ENCODE measurements at places on chromosomes 2 and 18.

GRCh38 chr2:212208467-212208866 lies 330.1 kb downstream of the ERBB4 start:
- DNase-seq, result no peak

DNA sequence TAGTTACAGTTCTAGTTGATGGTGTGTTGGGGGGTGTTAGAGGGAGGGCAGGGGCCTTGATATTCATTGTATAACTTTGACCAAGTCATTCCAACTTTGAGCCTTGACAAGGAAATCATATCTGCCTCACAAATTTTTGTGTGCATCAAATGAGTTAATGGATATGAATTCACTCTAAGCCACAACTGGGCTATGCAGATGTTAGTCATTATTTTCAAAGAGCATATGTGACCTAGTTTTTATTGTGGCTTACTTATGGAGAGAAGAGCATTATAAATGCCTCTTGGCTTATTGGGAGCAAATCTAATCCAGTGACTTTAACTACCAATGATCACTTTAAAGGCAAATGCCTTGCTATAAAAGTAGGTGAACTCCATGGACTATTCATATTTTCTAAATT lies 250.2 kb downstream of the LPIN1 start:
- DNase-seq, result no peak

- peak; percentile 46 for DNase-seq
Observed at GRCh38 chr18:48003426-48004349, 73.2 kb upstream of the SMAD2 start.

- no peak for DNase-seq
Observed at GRCh38 chr2:230216489-230216888, 3.3 kb downstream of the SP110 start.

DNA sequence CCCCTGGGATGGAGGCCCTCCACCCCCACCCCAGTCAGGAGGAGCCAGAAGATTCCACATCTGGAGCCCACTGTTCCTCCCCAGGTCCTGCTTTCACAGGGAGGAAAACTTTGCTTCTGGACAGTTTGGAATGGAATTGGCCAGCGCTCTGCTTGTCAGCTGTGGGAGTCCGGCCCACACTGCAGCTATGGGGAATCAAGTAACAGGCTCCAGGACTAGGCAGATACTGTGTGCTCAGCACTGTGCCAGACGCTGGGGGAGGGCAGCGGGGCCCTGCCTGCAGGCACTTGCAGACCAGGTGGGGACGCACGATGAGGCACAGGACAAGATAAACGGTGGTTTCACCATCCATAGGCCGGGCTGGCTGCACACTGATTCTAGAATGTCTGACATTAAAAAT lies 114.0 kb downstream of the STPG4 start:
- DNase-seq, result no peak

DNA sequence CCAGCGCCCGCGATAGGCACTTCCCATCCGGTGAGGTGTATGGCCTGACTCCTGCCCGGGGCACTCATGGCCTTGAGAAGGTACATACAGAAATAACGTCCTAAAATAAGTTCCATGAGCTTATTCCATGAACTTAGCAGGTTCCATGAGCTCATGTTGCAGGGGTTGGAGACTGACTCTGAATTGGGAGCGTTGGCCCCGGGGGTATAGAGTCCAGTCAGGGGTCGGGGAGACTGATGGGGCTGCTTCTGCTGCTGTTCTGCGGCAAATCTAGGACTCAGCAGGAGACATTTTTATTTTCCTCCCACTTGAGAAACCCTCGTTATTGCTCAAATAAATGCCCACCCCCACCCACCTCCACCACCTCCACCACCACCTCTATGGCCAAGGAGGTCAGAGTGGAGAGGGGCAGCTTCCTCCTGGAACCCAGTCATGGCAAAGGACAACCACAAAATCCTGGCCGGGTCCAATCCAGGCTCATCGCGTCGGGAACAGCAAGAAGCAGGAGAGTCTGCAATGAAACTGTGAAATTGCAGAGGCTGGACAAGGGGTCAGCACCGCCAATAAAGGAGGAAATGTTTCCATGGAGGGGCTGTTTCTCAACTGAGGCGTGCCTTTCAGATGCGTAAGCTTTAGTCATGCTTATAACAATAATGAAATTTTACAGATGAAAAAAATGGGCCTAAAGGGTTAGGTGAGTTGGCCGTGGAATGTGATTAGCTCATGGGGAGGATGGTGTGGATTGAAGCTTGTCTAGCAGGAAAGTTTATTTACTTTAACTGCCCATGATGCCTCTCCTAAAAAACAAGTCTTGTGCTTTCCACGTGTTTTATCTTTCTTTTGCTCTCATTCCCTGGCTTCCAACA lies 136.6 kb upstream of the ALKAL2 start:
- no peak for DNase-seq

GRCh38 chr18:7778181-7778580 lies 211.1 kb downstream of the PTPRM start:
- DNase-seq, result no peak

DNA sequence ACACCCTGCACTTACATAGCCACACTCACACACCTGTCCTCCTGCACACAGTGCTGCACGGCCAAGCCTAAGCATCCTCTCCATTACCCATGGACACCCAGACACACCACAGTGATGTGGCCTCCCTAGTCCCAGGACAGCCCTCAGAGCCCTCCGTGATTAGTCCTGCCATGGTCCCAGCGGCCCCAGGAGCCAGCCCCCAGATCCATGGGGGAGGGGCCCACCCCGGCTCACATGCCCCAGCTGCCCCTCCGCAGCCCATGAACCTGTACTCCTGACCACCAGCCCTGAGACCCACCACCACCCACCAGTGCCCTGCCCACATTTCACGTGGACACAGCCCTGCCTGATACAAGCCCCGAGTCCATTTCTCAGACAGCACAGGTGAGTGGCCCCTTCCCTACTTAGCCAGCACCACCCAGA lies 8.1 kb upstream of the DUSP2 start:
- DNase-seq, result no peak

- no peak for DNase-seq
Observed at GRCh38 chr2:174581491-174581890, 16.1 kb downstream of the WIPF1 start.

DNA sequence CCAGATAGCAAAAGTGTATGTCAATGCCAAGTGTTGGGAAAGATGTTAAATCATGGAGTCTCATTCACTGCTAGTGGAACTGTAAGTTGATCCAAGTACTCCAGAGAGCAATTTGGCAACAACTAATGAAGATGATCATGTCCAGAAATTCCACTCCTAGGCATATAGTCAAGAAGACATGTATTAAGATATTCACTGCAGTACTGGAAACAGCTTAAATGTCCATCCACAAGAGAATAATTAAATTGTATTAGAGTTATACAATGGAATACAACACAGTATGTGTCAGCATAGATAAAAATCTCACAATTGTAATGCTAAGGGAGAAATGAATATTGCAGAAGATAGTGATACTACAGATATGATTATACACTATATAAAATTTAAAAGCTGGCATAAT lies 15.2 kb upstream of the LBH start:
- DNase-seq, result no peak

Data from left kidney (tissue), 8 donors.